ENCODE measurements at places on chromosomes 5 and 9. TPM values are rescaled to one million over a fixed set of nuclear protein-coding genes. Genes with fewer than 3 reads are reported as not detected.
A peak's percentile ranks its signal among the peaks of the same experiment; 100 is the strongest.

The PRKAA1 gene
- total RNA-seq, result 114 TPM

DNA sequence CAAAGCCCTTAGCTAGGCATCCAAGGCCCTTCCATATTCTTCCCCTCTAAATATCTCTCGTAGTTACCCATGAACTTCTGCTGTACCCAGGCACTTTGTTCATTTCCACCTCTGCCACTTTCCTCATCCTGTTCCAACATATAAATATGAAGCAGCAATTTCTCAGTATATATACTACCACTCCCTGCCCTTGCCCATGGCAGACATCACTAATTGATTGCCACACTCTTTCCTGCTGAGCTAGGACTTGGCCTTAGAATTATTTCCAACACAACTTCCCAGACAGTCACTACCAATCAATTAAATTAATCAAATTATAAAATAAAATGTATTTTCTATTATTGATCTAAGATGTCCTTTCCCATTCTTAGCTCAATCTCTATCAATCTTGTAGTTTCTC, 8.5 kb downstream of the INSYN2B start:
- DNase-seq, result no peak

The PCDHB9 gene
- total RNA-seq, result 0.99 TPM

The C5orf52 gene
- total RNA-seq, result not detected

DNA sequence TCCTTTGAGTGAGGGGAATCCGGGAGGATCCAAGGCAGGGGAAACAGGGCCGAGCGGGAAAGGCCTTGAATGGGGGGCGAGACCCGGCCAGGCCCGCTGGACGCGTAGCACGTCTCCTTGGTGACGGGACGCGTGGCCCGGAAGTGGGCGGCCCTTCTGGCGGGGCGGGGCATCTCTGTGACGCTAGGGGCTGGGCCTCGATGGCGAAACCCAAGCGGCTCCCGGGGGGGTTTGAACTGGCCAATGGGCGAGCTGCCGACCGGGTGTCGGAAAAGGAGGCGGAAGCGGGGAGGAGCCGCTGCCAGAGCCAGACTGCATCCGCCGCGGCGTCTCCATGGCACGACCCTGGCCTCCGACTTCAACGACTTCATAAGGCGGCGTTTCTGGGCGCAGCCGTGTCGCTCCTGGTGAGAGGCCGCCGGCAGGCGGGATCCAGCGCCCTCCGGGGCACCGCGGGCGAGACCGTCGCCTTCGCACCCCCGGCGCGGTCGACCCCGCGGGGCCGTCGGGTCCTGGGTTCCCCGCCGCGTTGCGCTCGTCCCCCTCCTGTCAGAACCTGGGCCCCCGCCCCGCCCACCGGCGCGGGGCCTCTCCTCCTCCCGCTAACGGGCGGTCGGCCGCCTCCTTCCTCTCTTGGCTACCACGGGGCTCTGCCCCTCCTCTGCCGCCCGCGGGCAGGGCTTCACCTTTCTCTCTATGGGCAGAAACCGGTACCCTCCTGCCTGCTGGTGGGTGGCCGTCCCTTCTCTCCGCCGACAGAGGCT, at the start of gene ODF2:
TSS of gene ODF2 (plus strand) at position 158 of the 764 bp plus-strand sequence. CDS start at position 244, 86 bp downstream.
- peak; percentile 92 for DNase-seq

Data from fibroblast of lung (primary cell).